Hippocampal formation (tissue), 2 donors: ENCODE measurements at places on chromosomes 2 and 18.

- DNase-seq = no peak
Observed at GRCh38 chr2:109421101-109421500, 192.7 kb downstream of the SEPTIN10 start.

DNA sequence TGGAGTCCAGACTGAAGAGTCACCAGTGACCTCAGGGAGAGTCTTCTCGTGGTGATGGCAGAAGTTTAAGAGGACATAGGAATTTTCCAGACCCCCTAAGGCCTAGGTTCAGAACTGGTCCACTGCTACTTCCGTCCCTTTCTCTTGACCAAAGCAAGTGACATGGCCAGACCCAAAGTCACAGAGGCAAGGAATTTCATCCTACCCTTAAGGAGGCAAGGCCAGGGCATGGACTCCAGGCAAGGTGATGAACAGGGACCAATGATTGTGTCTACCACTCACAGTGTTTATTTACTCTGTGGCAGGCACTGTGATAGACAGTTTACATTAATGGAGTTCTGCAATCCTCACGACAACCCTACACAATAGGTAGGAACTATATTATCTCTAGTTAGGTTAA lies 265.1 kb downstream of the GLI2 start:
- no peak for DNase-seq

GRCh38 chr2:195824478-195824877 lies 167.5 kb downstream of the SLC39A10 start:
- no peak for DNase-seq

- no peak for DNase-seq
Observed at GRCh38 chr18:48982266-48982665, 31.5 kb upstream of the SMAD7 start.

DNA sequence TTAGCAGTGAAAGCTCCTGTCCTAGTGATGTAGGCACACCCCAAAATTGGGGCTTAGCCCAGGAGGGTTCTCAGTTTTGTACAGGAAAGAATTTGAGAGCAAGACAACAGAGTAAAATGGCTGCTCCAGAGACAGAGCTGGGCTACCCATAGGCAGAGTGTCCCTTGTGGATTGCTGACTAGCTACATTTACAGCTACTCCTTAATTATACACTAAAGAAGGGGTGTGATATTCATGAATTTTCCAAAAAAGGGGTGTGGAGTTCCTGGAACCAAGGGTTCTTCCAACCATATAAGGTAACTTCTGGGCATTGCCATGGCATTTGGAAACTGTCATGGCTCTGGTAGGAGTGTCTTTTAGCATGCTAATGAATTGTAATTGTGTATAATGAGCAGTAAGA lies 52.8 kb downstream of the MOGAT1 start:
- DNase-seq = no peak

- DNase-seq = no peak
Observed at GRCh38 chr2:120637847-120638246, 97.8 kb upstream of the GLI2 start.

- no peak for DNase-seq
Observed at GRCh38 chr2:173571887-173572680, 217.4 kb downstream of the CDCA7 start.

DNA sequence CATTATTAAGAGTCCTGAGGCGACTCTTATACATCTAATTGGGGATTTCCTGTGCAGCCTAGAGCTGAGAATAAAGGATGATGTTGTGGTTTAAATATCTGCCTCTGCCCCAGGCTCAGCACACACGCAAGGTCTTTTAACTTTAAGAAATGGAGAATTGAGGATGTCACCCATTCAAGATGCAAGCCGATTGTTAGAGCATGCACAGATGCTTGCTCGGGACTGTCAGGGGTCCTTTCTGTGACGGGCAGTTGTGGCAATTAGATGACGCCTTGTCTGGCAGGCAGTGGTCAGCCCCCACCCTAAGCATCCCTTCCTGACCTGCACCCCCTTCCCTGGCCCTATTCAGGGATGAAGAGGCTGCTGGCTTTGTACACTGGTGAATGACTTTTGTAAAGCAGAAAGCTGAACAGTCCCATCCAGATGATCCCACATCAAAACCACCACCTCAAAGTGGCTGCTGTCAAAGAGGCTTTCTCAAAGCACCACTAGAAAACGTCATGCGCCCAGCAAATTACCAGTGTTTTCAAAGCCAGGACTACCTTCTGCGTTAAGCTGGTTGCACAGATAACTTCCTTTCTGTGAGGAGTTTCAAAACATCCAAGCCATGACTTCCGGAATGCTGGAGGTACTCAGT lies 23.7 kb downstream of the FAM178B start:
- DNase-seq = no peak

- DNase-seq = no peak
Observed at GRCh38 chr2:220228310-220229006, 601.0 kb downstream of the SLC4A3 start.

GRCh38 chr2:20475567-20475952 lies 28.7 kb downstream of the RHOB start:
- DNase-seq = no peak

- DNase-seq = no peak
Observed at GRCh38 chr18:36086186-36086585, 18.8 kb upstream of the RPRD1A start.

GRCh38 chr2:205848601-205849000 lies 166.3 kb downstream of the NRP2 start:
- no peak for DNase-seq

DNA sequence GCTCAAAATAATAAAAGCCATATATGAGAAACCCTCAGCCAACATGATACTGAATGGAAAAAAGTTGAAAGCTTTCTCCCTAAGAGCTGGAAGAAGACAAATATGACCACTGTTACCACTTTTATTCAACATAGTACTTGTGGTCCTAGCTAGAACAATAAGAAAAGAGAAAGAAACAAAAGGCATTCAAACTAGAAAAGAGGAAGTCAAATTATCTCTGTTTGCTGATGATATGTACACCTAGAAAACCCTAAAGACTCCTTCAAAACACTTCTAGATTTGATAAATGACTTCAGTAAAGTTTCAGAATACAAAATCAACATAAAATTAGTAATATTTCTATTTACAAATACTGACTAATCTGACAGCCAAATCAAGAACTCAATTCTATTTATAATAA lies 328.8 kb upstream of the GCFC2 start:
- DNase-seq = no peak

GRCh38 chr2:65128297-65129190 lies 1.4 kb downstream of the RAB1A start:
- DNase-seq = no peak

DNA sequence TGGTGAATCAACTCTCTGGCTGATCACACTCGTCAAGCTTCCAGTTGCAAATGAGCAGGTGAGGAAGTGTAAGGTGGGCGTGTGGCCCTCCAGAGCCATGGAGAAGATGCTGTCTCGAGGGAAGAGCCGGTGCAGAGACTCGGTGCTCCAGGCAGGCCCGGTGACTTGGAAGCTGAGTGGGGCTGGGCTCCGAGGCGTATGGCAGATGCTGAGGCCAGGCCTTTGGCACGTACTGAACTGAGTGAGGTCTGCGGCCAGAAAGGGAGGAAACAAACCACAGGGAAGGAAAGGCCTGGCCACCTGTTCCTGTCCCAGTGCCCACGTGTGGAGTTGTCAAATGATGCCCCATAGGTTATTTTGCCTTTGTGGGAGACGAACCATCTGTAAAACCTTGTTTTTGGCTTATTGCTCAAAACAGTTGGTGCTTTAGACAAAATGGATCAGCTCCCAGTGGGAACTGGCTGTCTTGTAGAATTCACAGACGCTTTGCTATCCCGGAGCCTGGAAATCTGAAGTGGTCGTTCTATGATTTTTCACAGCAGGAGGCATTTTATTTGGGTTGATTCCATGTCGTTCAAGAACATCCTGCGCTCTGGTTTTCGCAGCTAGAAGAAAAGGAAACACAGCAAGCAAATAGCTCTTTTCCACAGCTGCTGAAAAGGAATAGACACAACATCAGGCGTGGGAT lies 117.5 kb upstream of the TMEM18 start:
- peak; percentile 63 for DNase-seq

- DNase-seq = no peak
Observed at GRCh38 chr2:9914384-9915065, 37.0 kb upstream of the GRHL1 start.

DNA sequence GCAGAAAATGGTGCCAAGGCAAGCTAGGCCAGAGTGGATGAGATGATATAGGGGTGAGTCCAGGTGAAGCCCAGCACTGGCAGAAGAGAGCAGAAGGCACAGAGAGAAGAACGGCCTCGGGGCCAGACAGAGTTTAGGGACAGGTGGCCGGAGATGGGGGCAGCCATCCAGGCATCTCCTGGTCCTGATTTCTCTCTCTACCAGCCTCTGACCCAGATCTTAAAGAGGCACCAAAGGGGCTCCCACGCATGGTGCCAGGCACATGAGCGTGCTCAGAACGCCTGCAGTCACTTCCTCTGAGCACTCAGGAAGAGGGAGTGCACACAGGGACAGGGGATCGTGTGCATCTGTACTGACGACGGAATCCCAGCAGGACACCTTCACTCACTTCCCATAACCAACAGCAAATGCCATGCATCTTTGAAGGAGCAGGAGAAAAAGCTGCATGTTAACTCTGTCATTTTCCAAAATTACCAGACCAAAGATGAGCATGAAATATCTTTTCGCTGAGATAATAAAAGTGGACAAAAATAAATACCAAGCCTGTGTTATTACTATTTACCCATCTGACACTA lies 427.8 kb upstream of the MYT1L start:
- DNase-seq = no peak

GRCh38 chr18:5107988-5108387 lies 89.1 kb downstream of the AKAIN1 start:
- DNase-seq = no peak

DNA sequence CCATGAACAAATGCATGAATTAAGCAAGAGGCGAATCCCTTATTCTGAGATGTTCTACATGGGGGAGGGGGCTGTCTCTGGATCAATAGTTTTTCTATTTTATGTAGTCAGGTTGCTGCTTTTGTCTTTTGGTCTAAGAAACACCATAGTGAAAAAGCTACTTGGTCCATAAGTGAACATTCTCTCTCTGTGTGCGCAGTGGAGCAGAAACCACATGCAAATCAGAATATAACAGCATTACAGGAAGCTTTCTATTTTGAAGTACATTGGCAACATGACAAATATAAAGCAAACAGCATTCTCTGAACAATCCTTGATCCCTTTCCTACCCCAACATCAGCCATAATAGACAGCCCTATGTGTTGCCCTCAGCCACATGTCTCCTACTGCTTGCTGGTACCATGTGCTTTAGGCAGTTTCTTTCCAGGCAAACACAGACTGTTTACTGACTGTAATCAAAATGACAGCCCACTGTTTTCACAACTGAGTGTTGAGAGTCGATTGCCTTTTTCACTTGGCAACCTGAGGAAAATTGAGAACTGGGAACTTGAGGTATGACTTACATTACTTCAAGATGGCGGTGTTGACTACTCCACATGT lies 10.6 kb downstream of the SCN3A start:
- DNase-seq = no peak

GRCh38 chr2:215870088-215870490 lies 143.3 kb downstream of the MREG start:
- DNase-seq = no peak

DNA sequence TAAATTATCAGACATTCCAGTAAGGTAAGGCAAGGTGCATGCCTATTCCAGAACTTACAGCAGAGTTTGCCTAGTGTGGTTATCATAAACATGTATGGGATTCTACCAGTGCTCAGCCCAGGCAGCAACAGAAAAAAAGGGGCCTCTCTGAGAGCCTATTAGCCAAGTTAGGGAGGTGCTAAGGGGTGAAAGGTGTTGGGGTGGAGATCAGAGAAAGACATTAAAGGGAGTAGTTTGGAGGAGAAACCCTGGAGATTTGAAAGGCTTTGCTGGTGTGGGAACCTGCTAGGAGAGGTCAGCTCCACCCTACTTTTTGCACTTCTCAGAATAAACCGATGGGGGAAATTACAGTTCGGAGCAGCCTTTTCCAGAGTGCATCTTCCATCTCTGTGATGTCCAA lies 2.9 kb downstream of the ARPC2 start:
- no peak for DNase-seq

DNA sequence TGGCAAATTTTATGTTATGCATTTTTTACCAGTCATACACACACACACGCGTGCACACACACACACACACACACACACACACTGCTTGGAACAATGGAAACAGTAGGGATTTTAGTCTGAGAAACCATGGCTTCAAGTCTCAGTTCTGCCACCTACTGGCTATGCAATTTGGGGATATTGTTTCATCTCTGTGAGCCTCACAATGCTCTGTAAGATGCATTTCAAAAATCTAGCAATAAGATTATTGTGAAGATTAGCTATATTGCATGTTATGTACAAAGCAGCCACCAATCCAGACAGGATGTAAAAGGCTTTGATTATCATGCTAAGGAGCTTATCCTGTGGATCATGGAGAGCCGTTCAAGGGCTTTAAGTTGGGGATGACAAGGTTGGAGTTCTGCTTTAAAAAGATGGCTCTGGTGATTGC lies 401.4 kb downstream of the NBAS start:
- DNase-seq = peak; percentile 31

DNA sequence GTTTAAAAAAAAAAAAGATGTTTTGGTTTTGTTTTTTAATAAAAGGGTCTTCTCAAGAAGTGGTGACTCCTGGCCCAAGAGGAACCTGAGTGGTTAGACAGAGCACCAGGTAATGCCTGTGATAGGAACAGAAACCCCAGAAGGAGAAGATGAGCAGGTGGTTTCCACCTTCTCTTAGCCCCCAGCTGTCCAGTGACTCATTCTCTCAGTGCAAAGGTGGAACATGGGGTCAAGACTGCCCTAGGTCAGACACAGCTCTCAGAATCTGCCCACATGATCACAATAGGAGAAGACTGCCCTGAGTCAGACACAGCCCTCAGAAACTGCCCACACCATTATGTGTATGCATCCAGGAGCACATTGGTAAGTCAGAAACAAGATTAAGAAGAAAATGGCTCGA lies 61.8 kb downstream of the TBC1D8 start:
- no peak for DNase-seq

DNA sequence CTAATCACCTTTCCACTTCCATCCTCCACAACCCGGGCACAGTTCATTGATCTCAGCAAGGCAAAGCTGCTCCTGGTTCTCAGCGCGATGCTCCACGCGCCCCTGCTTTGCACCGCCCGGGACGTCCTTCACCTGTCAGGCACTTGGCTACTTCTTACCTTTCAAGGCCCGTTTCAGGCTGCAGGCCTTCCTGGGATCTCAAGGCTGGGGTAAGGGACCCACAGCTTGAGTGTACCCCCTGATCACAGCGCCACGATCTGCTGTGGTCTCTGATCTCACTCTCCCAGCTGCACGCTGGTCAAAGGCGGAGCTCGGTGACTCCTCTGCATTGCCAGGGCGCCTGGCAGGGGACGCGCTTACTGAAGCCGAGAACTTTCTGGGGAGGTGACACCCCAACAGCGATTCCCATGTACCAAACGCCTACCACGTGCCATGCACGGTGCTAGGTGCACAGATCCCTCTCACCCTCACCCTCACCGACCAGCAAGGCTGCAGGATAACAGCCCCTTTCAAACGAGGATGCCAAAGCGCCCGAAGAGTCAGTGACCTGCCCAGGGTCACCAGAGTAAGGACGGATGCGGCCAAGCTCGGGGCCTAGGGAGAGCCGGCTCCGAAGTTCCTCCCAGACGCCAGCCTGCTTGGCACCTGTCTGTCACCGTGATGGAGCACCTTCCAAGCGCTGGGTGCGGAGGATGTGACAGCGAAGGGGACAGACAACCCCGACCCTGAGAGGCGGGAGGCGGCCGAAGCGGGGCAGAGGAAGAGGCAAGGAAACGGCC lies 818 bp downstream of the ITGB1BP1 start:
- DNase-seq = peak; percentile 18

GRCh38 chr2:1970341-1970740 lies 226.0 kb upstream of the PXDN start:
- no peak for DNase-seq

GRCh38 chr2:44524347-44524926 lies 162.7 kb downstream of the CAMKMT start:
- no peak for DNase-seq

- DNase-seq = no peak
Observed at GRCh38 chr2:107337209-107337898, 451.4 kb upstream of the ST6GAL2 start.
